NB4 (cell line): ENCODE measurements at places on chromosomes 12 and 14.
A peak's percentile ranks its signal among the peaks of the same experiment; 100 is the strongest.

DNA sequence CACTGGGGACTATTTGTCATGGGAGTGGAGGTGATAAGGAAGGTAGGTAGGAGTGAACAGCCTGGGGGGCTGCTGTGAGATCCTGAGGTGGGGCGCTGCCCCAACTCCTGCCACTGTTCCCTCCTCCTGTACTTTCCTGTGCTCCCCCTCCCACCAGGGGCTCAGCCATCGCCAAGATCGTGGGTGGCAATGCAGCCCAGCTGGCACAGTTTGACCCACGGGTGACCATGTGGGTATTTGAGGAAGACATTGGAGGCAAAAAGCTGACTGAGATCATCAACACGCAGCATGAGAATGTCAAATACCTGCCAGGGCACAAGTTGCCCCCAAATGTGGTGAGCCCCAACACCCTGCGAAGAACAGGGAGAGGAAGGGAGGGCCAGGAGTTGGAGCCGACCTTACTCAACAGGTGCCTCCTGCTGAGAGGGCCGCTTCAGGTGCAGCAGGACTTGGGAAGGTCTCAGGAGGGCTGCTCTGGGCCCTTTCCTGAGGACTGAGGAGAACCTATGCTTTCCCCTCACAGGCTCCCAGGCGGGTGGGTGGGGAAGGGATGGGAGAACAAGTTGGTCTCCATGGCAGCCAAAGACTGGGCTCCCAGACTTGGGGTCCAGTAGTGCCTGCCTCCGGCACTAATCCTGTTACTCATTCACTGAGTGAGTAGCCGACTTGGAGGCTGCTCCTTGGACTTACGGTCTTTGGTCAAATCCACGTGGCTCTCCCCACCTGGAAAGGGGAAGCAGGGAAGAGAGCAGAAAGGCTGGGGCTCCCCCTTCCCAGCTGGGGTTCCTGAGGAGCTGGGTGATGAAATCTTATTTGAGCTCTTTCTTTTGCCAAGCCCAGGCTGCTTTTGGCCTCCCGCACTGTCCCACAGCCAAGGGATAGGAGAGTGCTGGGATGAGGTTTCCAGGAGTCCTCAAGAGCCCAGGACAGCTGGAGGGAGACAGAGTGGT lies 884 bp downstream of the GPD1 start:
- no peak for DNase-seq

DNA sequence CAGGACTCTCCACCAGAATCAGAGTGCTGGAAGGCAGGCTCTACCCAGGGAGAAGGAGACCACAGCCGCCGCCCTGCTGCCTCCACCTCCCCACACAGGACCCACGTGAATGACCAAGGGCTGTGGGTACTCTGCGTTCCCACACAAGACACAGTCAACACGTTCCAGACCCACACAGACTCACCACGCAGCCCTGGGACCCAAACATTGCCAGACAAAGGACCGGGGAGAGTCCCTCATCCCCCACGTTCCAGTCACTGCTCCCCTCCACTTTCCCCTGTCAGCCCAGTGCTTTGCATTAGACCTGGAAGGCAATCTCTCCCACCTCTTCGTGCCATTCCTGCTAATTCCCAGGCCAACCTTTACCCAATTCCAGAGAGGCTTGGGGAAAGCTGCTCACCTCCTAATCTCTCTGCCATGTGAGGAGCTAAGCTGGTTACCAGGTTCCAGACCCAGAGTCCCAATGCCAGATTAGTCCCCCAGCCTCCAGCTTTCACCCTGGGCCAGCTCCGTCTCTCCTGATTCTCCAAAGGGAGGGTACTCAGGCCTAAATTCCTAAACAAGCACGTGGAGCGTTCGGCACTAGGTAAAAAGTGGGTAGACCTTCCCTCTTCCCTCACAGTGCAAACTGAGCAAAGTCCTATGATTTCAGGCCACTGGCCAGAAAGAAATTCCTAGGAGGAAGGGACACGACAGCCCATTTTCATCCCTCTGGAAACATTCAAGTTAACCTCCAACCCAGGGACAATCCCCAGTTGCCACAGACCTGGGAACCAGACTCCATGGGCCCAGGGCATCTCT lies 4.9 kb downstream of the SLC6A13 start:
- no peak for DNase-seq

GRCh38 chr12:47066278-47067025 lies 13.0 kb upstream of the PCED1B start:
- DNase-seq: no peak

DNA sequence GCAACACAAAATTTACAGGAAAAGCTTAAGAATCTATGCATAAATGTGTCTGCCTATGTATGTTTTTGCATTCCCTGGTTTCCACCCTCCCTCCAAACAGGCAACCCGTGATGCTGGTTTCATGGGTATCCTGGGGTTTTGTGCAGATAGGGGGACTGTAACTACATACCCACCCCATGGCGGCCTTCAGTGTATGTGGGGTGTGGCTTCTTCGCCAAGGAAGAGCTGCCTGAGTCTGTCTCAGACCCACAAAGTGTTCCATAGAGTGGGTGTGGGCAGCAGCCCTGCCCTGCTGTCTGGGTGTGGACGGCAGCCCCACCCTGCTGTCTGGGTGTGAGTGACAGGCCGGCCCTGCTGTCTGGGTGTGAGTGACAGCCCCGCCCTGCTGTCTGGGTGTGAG lies 174.8 kb downstream of the ADGRD1 start:
- no peak for DNase-seq

- DNase-seq: peak; percentile 24
Measured at GRCh38 chr12:53624956-53625355, 1.2 kb downstream of the ATF7 start.

GRCh38 chr12:92802906-92803305 lies 100.1 kb downstream of the PLEKHG7 start:
- DNase-seq: no peak

GRCh38 chr12:19597167-19598026 lies 158.1 kb downstream of the AEBP2 start:
- DNase-seq: no peak

- DNase-seq: no peak
Measured at GRCh38 chr12:77796775-77797174, 33.9 kb upstream of the NAV3 start.

- DNase-seq: no peak
Measured at GRCh38 chr12:47094804-47095203, 15.0 kb upstream of the AMIGO2 start.

GRCh38 chr12:105852951-105853350 lies 285.8 kb downstream of the NUAK1 start:
- DNase-seq: no peak

DNA sequence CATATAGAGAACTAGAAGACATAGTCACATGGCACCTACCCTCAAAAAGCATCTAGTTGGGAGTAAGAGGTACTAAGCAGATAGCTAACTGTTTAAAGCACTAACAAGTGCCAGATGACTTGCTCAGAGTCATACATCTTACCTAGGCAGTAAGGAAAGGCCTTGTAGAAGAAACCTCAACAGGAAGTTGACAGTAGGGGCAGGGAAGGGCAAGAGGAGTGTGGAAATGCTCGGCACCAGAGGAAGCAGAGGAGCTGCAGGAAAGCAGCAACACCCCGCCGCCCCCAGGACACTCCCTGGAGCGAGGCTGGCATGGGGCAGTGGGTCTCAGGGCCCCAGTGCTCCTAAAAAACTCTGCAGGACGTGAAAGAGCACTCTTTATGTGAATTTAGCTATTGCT lies 92.9 kb downstream of the PPP2R5C start:
- peak; percentile 79 for DNase-seq

DNA sequence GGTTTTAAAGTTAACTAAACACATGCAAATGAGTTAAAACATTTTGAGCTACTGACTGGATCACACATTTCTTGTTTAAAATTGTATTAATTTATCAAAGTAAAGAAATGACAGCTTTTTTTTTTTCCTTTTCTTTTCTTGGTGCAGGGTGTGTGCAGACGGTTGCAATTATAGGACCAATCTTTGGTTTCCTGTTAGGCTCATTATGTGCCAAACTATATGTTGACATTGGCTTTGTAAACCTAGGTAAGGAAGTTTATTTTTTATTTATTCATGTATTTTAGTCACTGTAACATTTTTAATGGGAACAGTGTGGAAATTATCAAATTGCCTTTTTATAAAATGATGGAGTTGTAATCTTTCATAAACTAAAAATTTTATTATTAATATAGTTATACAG lies 21.9 kb downstream of the SLCO1C1 start:
- DNase-seq: no peak

DNA sequence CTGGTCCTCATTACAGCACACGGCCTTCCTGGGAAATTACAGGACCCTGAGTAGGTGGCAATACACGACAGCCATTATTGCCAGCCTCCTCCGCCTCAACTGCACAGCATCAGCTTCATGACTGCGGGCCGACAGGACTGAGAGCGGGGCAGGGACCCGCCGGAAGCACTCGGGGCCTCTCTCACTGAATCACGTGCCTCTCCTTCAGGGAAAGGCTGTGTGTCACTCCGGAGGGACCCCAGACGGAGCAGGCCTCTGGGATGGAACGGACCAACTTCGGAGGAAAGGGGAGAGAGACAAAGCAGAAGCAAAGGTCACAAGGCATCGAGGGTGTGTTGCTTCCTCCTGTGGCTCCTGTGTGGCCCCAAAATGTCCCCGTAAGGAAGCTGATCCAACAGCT lies 90.0 kb downstream of the RNF34 start:
- DNase-seq: no peak

DNA sequence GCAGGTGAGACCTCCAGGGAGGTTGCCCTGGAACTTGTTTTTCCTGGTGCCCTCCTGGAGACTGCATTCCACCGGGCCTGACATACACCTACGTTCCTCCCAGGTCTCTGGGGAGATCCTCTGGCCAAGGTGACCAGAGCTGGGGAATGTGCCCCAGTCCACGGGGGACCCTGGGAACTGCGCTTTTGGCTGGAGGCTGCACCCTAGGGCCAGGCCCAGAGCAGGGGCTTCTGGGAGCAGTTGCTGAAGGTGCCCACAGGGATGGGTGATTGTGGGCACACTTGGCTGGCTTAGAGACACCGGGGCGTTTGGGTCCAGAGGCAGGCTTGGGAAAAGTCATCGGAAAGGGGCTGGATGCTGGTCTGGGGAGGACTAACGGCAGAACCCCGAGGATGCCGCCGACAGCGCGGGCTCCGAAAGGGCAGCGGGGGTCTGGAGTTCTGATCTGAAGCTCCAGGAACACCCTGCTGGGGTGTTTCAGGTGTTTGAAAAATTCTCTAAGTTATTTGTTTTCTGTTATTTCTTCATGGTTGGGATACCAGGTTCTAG lies 36.5 kb upstream of the TDRD9 start:
- DNase-seq: no peak

DNA sequence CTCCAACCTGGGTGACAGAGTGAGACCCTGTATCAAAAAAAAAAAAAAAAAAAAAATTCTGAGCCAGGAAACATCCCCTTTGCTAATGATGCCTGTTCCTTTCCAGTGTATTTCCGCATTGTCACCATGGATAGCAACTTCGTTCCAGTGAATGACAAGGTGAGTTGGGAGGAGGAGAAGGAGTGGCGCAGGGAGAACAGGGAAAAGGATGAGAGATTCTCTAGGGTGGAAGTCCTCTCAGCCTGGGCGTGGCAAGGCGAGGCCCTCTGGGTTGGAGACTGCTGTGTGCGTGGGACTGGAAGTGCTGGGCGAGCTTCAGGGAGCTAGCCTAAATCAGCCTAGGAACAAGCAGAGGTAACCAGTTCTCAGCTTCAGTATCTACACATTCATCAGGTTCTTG lies 7.2 kb downstream of the A2ML1 start:
- no peak for DNase-seq
